ENCODE measurements at places on chromosomes 11 and 22. TPM values are rescaled to one million over a fixed set of nuclear protein-coding genes. Genes with fewer than 3 reads are reported as not detected.

DNA sequence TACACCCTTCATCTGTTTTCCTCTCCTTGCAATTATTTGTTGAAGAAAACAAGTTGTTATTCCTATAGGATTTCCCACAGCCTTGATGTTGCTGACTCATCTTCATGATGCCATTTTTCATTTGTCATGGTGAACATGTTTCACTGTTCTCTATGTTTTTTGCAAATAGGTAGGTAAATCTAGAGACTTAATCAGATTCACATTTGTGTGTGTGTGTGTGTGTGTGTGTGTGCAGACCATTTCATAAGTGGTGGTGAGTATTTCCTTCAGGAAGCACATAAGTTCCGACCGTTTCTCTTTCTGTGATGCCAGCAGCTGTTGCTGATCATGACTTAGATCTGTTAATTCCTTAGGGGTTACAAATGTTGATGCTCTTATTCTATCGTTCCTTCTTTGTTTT lies 80.3 kb upstream of the IZUMO1R start:
- DNase-seq = no peak

Gene TRPM5
- not detected for total RNA-seq

Gene MRGPRE
- total RNA-seq = not detected

- no peak for DNase-seq
These were observed 15.5 kb downstream of the TSKU start for GRCh38 chr11:76798671-76799065.

DNA sequence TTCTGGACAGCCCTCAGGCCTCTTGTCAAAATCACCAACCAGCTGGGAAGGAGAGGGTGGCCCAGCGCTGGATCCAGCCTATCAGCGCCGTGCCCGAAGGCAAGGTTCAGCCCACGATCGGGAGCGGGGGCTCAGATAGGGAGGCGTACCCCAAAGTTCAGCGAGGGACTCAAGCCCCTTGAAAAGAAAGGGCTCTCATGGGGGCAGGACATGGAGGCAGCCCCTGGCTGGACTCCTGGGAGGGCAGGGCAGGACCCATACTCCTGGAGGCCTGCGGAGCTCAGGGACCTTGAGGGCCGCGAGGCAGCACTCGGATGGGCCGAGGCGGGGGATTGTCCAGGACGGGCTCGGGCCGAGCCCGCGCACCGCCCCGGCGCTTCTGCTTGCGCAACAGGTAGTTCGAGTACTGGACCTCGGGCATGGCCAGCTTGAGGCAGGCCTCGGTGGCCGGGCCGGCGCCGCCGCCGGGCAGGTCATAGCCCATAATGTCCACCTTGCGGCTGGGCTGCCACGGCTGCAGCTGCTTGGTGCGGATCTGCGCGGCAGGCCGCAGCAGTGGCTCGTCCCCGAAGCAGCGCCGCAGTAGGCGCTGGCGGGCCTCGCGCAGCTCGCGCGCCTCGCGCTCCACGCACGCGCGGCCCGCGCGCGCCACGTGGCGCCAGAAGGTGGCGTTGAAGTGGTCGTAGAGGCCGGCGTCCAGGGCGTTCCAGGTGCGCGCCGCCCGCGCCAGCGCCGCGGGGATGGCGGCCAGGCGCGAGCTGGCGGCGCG lies 6.5 kb downstream of the GAL3ST3 start:
- DNase-seq = no peak

Gene KLHL35
- total RNA-seq = not detected

Gene PATE4
- not detected for total RNA-seq

- no peak for DNase-seq
These were observed 367.4 kb upstream of the FAT3 start for GRCh38 chr11:91857179-91857578.

DNA sequence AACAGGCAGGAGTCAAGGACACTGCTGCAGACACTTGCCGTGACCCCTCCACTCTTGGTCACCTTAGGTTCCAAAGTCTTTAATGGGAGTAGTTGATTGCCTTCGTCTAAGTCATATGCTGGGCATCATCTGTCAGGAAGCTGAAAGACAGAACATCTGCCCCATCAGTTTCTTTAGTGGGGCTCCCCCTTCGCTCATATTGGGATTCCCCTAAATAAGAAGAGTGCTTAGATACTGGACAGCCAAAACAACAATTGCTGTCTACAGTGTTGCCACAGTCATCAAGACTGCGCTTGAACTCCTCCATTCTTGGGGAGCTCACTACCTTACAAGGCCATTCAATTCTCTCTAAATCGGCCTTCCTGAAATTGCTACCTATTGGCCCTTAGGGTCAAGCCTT lies 58.5 kb downstream of the UBASH3B start:
- DNase-seq = no peak

All from omental fat pad (tissue), 4 donors.